Effector memory CD8-positive, alpha-beta T cell (primary cell): ENCODE measurements at places on chromosomes 2 and 18.

GRCh38 chr2:111116843-111117597 is 3.7 kb upstream of the BCL2L11 start:
- no peak overlapping the region for H3K27ac ChIP-seq
- peak; percentile 54 for DNase-seq
- H3K27me3 ChIP-seq, result peaks cover 68% of the 10 kb centered on the region

- H3K4me3 ChIP-seq, result no peak overlapping the region
- no peak for DNase-seq
- peaks cover 7% of the 10 kb centered on the region for H3K27me3 ChIP-seq
- peaks cover 5% of the 10 kb centered on the region for H3K4me1 ChIP-seq
- H3K36me3 ChIP-seq, result no peaks in the 10 kb centered on the region
Measured at GRCh38 chr2:100603414-100603813, 40.6 kb downstream of the PDCL3 start.

GRCh38 chr2:5691985-5692529 is at the start of gene SOX11:
TSS of gene SOX11 (plus strand) at chr2:5692384. CDS start at chr2:5692722, 338 bp downstream.
- H3K27ac ChIP-seq, result no peak within 1 kb of the TSS
- no peaks in the 10 kb centered on the region for H3K36me3 ChIP-seq
- no peak for DNase-seq

GRCh38 chr2:228938629-228939028 is 332.5 kb downstream of the PID1 start:
- H3K4me1 ChIP-seq, result no peaks in the 10 kb centered on the region
- no peak for DNase-seq
- H3K4me3 ChIP-seq, result no peak overlapping the region
- no peaks in the 10 kb centered on the region for H3K27me3 ChIP-seq
- no peak overlapping the region for H3K27ac ChIP-seq

- no peak overlapping the region for H3K4me3 ChIP-seq
- H3K27ac ChIP-seq, result no peak overlapping the region
- DNase-seq, result no peak
- peaks cover 25% of the 10 kb centered on the region for H3K27me3 ChIP-seq
Measured at GRCh38 chr2:120661551-120661950, 74.1 kb upstream of the GLI2 start.

GRCh38 chr2:108621087-108621559 is 86.9 kb downstream of the LIMS1 start:
- peak overlapping the region; percentile 86 for H3K4me3 ChIP-seq
- H3K27ac ChIP-seq, result peak overlapping the region; percentile 93
- DNase-seq, result peak; percentile 66

DNA sequence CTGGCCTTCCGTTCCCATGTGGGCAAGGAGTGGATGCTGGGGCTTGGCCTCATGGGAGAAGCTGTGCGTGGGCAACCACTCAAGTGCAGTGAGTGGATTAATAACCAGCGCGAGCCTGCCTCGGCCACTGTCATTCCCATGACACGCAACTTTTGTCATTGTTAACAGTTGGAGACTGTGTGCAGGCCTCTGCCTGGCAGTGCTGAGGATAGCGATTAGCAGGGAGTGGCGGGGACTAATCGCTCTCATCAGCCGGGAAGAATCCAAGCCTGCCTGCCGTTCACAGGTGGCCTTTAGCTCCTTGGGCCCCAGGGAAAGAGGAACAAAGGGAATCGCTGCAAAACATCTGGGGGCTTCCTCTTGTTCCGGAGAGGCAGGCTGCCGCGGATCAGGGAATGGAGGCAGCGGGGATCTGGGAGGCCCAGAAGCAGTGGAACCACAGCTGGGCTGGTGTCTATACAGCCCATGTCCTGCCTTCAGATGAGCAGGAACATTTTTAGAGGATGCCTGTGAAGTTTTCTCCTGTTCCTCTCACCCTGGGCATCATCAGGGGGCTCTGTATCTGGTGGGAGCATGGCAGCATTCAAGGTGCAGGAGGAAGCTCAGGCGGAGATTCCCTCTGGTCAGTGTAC is 53.8 kb downstream of the CTIF start:
- DNase-seq, result no peak
- H3K4me3 ChIP-seq, result no peak overlapping the region
- H3K27me3 ChIP-seq, result no peaks in the 10 kb centered on the region
- no peaks in the 10 kb centered on the region for H3K36me3 ChIP-seq
- no peaks in the 10 kb centered on the region for H3K4me1 ChIP-seq

DNA sequence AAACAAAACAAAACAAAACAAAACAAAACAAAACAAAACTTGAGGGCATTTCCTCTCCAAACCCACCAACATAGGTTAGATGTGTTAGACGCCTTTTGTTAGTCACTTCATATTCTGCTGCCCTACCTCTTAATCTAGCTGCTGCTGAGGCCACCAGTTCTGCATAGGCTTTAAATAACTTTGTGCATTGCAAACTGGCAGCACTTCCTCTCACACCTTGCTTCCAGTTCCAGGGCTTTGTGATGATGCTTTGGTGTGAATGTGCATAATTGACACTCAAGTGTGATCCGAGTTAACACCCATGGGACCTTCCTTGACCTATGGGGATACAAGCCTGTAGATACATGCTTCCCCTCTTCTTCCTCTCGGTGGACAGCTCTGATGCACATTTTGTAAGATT is 2.3 kb upstream of the SERPINB11 start:
- H3K4me1 ChIP-seq, result no peaks in the 10 kb centered on the region
- peaks cover 12% of the 10 kb centered on the region for H3K27me3 ChIP-seq
- H3K36me3 ChIP-seq, result no peaks in the 10 kb centered on the region
- H3K27ac ChIP-seq, result no peak overlapping the region
- no peak overlapping the region for H3K4me3 ChIP-seq

- no peak overlapping the region for H3K4me3 ChIP-seq
- DNase-seq, result no peak
- peaks cover 18% of the 10 kb centered on the region for H3K27me3 ChIP-seq
- H3K27ac ChIP-seq, result no peak overlapping the region
- peaks cover 2% of the 10 kb centered on the region for H3K4me1 ChIP-seq
Measured at GRCh38 chr2:100247256-100248043, 74.9 kb downstream of the LONRF2 start.

DNA sequence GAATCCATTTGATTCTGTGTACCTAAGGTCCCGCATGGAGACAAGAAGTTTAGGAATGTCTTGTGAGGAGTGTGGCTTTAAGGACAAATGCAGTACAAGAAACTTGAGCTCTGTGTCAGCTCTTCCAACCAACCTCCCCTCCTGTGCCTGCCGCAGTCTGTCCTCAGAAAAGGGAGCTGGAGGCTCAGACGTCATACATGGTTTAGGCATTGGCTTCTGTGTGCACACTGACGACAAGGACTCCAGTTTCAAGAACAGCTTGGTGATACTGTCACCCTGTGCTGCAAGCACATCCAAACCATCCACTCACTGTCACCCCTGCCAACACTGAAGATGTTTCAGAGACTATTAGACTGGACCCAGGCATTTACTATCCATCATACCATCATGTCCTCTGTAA is 470.4 kb downstream of the IRS1 start:
- H3K27ac ChIP-seq, result no peak overlapping the region
- no peaks in the 10 kb centered on the region for H3K27me3 ChIP-seq
- H3K36me3 ChIP-seq, result no peaks in the 10 kb centered on the region
- H3K4me3 ChIP-seq, result no peak overlapping the region
- no peaks in the 10 kb centered on the region for H3K4me1 ChIP-seq
- no peak for DNase-seq

DNA sequence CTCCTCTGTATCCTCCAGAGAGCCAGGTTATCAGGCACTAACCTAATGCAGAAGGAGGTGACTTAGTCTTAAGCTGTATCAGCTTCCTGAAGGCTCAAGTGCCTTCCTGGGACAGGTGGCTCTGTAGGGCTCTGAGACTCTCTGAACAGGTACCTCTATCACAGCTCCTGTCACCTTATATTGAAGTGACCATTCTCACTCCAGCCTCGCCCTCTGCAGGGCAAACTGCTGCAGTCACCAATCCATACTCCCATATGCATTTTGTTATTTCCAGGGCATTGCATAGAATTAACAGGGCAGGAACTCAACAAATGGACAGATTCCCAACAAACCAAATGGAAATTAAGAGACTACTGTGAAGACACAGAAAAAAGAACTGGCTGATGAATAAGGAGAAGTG is 203.0 kb upstream of the REV1 start:
- DNase-seq, result no peak
- no peaks in the 10 kb centered on the region for H3K36me3 ChIP-seq
- no peaks in the 10 kb centered on the region for H3K4me1 ChIP-seq
- no peak overlapping the region for H3K27ac ChIP-seq

GRCh38 chr2:227973241-227973640 is 101.8 kb downstream of the DAW1 start:
- DNase-seq, result no peak
- no peaks in the 10 kb centered on the region for H3K36me3 ChIP-seq
- H3K4me3 ChIP-seq, result no peak overlapping the region
- H3K27me3 ChIP-seq, result no peaks in the 10 kb centered on the region

- no peak for DNase-seq
- H3K4me1 ChIP-seq, result no peaks in the 10 kb centered on the region
- no peaks in the 10 kb centered on the region for H3K27me3 ChIP-seq
- H3K36me3 ChIP-seq, result no peaks in the 10 kb centered on the region
- no peak overlapping the region for H3K4me3 ChIP-seq
Measured at GRCh38 chr2:81396417-81397019, 1092.0 kb upstream of the LRRTM1 start.

DNA sequence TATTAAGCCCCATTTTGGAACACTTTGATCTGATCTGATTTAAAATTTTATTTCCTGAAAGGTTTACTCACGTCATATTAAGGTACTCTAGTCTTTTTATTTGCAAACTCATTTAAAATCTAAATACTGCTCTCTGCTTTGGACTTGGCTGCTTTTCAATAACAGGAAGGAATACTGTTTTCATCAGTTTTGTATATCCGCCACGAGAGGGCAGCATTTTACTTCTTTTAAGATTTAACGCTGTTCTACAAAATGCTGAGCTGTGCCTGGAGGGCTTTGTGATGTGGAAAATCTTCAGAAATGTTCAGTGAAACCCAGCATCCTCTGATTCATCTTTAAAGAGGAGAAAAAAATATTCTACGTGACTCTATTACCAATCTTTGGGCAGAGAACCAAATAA is 37.5 kb upstream of the SLC38A11 start:
- H3K4me3 ChIP-seq, result no peak overlapping the region
- H3K36me3 ChIP-seq, result no peaks in the 10 kb centered on the region
- DNase-seq, result peak; percentile 16
- H3K27me3 ChIP-seq, result no peaks in the 10 kb centered on the region

DNA sequence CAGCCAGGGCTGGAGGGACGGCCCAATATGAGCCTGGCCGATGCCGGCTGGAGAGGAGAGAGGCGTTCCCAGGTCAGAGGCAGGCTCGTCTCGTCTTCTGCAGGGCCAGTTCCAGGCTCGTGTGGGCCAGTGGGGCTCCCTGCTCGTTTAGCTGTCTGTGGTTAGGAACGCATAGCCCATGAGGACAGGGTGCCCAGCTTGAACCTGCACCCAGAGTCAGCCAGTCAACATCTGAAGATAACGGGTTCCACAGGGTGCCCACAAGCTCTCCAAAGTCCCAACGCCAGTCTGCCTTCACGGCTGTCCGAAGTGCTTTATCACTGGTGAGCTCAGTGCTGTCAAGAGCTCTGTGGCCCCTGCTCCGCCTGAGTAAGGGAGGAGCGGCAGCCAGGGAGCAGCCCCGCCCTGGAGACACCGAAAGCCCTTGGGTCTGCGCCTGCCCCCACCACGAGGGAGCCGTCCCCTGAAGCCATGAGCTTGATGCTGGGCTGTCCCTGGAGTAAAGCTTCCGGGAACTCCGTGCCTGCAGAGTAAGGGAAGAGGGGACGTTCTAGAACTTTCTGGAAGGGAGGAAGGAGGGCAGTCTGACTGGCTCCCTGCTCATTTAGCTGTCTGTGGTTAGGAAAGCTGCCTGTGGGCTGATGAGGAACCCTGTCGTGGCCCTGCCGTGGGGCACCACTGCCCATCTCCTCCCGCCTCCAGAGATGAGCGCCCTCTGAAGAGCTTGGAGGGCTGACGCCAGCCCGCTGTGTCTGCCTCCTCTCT is 2.7 kb upstream of the HSBP1L1 start:
- peaks cover 20% of the 10 kb centered on the region for H3K4me1 ChIP-seq
- peaks cover 8% of the 10 kb centered on the region for H3K36me3 ChIP-seq
- no peak overlapping the region for H3K27ac ChIP-seq
- no peak overlapping the region for H3K4me3 ChIP-seq
- peaks cover 9% of the 10 kb centered on the region for H3K27me3 ChIP-seq
- no peak for DNase-seq

- H3K36me3 ChIP-seq, result peaks cover 2% of the 10 kb centered on the region
- no peak overlapping the region for H3K4me3 ChIP-seq
Measured at GRCh38 chr2:109428281-109428680, 185.5 kb downstream of the SEPTIN10 start.

GRCh38 chr2:140701726-140702125 is 1429.1 kb downstream of the LRP1B start:
- H3K36me3 ChIP-seq, result no peaks in the 10 kb centered on the region
- H3K27ac ChIP-seq, result no peak overlapping the region
- H3K27me3 ChIP-seq, result no peaks in the 10 kb centered on the region
- no peak overlapping the region for H3K4me3 ChIP-seq
- no peaks in the 10 kb centered on the region for H3K4me1 ChIP-seq

GRCh38 chr2:134372611-134373131 is 118.8 kb downstream of the MGAT5 start:
- H3K27me3 ChIP-seq, result no peaks in the 10 kb centered on the region
- peak overlapping the region; percentile 22 for H3K27ac ChIP-seq
- H3K36me3 ChIP-seq, result peaks cover 9% of the 10 kb centered on the region
- no peak for DNase-seq
- H3K4me3 ChIP-seq, result no peak overlapping the region

DNA sequence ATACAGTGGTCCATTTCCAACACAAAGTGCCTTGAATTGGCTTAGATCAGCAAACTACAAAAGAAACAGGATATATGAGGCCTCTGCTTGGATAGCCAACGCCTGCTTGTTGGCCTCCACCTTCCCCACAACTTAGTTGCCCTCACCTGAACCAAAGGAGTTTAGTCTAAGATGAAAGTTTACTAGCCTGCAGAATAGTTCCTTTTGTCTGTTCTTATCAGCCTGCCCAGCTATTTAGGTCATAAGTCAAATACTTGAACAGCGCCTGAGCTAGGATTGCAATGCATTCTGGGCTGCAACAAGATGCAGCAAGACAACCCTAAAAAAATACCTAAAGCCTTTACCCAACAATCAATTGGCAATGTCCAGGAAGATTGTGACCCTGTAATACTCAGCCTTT is 13.1 kb upstream of the EPG5 start:
- H3K4me1 ChIP-seq, result no peaks in the 10 kb centered on the region
- no peaks in the 10 kb centered on the region for H3K27me3 ChIP-seq
- no peak for DNase-seq

DNA sequence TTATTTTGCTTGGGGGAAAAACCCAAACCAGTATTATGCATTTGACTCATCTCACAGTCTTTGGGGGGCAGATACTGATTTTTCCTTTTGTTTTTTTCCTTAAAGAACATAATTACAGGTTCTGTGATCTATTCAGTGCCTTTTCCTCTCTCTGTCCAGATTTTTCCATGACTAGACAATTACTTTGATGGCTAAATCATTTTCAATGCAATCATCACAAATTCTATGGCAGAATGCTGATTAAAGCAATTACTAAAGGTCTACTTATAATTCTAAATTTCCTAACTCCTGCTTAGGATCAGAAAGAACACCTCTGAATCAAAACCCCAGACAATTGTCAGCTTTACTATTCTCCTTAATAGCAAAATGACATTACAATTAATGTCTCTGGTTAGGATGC is 38.8 kb downstream of the POLR1A start:
- H3K4me1 ChIP-seq, result peaks cover 16% of the 10 kb centered on the region
- no peaks in the 10 kb centered on the region for H3K27me3 ChIP-seq
- no peak overlapping the region for H3K4me3 ChIP-seq
- no peak for DNase-seq
